Cardiac fibroblast (primary cell): ENCODE measurements at places on chromosomes 3 and 15.

GRCh38 chr3:87309601-87310000 lies 33.2 kb upstream of the POU1F1 start:
- DNase-seq: no peak

GRCh38 chr3:146491303-146491702 lies 21.9 kb upstream of the PLSCR2 start:
- DNase-seq: peak; percentile 82

- DNase-seq: no peak
These were observed 61.6 kb upstream of the CTNNB1 start for GRCh38 chr3:41137686-41138111.

- DNase-seq: no peak
These were observed 41.9 kb downstream of the NOX5 start for GRCh38 chr15:69056365-69056764.

GRCh38 chr3:123759871-123760270 lies 124.3 kb downstream of the MYLK start:
- DNase-seq: no peak

DNA sequence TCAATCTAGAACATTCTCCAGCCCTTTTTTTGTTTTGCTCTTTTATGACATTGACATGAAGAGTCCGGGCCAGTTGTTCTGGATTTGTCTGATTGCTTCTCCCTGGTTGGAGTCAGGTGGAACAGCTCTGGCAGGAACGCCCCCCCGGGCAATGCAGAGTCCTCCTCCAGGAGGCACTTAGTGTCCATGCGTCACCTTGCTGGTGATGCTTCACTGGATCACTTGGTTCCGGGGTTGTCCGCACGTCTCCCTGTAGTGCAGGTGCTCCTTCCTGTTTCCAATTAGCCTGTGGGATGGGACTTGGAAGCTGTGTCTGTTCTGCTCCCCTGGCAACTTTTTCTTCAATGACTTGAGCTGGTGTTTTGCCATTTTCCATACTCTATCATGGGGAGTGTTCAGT lies 9.8 kb downstream of the CSK start:
- DNase-seq: no peak

GRCh38 chr3:114274929-114275328 lies 18.9 kb upstream of the TIGIT start:
- DNase-seq: peak; percentile 17

DNA sequence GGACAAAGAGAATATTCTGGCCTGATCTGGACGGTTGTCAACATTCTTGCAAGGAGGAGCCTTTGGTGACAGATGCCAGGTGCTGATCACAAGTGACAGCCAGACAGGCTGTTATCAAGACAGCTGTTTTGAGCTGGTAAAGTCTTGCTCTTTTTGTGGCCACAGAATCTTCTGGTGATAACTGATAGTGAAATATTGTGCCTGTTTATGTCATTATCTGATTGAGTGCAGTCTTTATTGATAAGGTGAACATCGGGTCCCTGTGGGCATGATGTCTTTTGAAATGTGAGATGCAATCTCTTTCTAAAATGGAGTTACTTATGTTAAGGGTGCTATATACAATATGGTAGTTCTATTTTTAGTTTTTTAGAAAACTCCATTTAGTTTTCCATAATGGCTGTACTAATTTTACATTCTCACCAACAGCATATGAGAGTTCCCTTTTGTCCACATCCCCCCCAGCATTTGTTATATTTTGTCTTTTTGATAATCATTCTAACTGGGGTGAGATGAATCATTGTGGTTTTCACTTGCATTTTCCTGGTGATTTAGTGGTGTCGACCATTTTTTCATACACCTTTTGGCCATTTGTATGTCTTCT lies 10.7 kb downstream of the CEP63 start:
- DNase-seq: no peak
